ENCODE measurements at places on chromosomes 3 and 15. TPM values are rescaled to one million over a fixed set of nuclear protein-coding genes. Genes with fewer than 3 reads are reported as not detected.

GRCh38 chr3:27630885-27631284 is 91.2 kb downstream of the EOMES start:
- DNase-seq, result no peak

GRCh38 chr3:184506561-184506991 is 55.0 kb upstream of the EPHB3 start:
- DNase-seq, result no peak

GRCh38 chr3:189186101-189186500 is 14.3 kb downstream of the TPRG1 start:
- no peak for DNase-seq

DNA sequence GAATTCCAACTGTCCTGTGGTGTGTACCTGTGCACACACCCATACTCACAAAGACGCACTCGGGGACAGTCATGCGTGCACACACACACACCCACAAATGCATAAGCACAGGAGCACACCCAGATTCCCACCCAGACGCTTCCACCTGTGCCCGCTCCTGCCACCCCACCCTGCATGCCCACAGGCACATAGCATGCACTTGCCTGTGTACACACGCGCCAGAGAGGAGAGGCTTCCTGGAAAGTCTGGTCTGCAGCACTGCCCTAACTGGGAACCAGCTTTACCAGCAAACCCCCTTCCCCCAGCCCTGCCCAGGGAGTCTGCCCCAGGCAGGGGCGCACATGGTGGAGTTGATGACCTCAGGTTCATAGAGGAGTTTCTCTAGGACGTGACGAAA is 246.2 kb downstream of the UACA start:
- no peak for DNase-seq

GPX1 gene
- 157 TPM for total RNA-seq

TMCO5A gene
- not detected for total RNA-seq

GRCh38 chr3:13507570-13508339 is 27.6 kb downstream of the HDAC11 start:
- DNase-seq, result peak; percentile 70

SAXO2 gene
- 0.88 TPM for total RNA-seq

DNA sequence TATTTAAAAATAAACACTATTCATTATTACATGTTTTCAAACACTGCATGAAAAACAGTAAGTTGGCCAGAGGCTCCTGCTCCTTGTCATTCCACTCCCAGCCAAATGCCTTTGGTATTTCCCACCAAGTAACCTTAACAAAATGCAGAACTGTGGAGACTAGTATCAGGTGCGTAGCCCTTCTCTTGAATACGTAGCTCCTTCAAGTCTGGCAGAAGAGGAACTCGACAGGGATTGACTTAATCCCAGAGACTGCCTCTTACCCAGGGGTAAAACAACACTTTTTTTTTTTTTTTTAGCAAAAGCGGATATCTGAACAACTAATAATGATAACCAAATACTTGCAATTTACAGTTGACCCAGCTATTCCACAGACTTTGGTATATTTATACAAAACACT is 738 bp downstream of the COMMD2 start:
- no peak for DNase-seq

CD96 gene
- total RNA-seq, result 0.14 TPM

DNA sequence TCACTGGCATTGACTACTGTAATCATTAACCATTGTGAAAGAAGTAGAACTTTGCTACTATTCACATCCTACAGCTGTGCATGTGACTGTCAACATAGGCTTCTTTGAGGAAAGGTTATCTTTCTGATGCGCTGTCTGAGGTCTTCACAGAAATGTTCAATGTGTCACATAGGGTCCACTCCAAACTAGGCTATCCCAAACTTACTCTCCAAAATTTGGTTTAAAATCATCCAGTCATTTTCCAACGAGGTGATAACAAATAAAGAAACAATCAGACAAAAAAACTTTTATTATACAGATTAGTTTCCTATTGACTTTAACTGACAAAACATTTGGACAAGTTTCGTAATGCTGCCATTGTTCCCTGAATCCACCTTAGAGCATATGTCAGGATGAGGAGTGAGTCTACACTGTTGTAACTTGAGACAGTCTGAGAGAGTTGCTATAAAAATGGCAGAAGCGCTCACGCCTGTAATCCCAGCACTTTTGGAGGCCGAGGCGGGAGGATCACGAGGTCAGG is 511.6 kb downstream of the PLOD2 start:
- DNase-seq, result no peak

DNA sequence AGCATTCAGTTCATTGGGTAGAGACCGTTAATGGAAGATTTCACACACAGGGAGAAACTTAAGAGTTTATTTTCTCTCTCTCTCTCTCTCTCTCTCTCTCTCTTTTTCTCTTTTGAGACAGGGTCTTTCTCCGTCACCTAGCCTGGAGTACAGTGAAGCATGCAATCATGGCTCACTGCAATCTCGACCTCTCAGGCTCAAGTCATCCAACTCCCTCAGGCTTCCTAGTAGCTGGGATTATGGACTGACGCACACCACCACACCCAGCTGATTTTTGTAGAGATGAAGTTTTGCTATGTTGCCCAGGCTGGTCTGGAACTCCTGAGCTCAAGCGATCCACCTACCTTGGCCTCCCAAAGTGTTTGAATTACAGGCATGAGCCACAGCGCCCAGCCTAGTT is 1.6 kb downstream of the WDR72 start:
- no peak for DNase-seq

TMOD2 gene
- total RNA-seq, result 6.8 TPM

DNA sequence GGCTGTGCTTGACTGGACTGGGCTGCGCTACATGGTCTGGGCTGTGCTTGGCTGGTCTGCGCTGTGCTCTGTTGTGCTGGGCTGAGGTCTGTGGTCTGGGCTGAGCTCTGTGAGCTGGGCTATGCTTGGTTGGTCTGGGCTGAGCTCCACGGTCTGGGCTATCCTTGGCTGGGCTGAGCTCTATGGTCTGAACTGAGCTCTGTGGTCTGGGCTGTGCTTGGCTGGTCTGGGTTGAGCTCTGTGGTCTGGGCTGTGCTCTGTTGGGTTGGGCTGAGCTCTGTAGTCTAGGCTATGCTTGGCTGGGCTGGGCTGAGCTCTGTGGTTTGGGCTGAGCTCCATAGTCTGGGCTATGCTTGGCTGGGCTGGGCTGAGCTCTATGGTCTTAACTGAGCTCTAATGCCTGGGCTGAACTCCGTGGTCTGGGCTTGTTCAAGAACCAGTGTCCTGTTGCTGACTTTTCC is 92.0 kb downstream of the PLXNA1 start:
- no peak for DNase-seq

DNA sequence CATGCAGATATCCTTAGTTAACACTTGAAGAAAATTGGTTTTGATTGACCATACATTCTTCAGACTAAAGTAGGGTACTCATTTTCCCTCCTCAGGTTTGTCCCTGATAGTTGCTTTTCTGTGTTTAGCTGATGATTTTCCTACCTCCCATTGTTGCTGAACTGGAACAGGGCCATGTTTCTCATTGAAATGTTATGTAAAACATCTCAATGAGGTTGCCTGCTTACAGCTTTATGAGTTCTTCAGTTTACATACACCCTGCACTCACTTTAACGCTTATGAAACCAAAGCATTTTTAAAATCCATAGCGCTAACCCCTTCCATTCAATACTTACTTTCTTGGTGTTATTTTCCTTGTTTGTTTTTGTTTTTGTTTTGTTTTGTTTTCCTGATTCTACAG is 61.9 kb downstream of the HMG20A start:
- no peak for DNase-seq

- DNase-seq, result peak; percentile 30
Observed at GRCh38 chr15:67172172-67172571, 82.3 kb downstream of the AAGAB start.

WDR93 gene
- 0.19 TPM for total RNA-seq

- DNase-seq, result no peak
Observed at GRCh38 chr3:124570232-124570631, 160.0 kb upstream of the UMPS start.

GRCh38 chr15:65409036-65409631 is 13.6 kb downstream of the IGDCC4 start:
- DNase-seq, result peak; percentile 1

GRCh38 chr3:192275741-192276355 is 451.5 kb downstream of the FGF12 start:
- no peak for DNase-seq

DNA sequence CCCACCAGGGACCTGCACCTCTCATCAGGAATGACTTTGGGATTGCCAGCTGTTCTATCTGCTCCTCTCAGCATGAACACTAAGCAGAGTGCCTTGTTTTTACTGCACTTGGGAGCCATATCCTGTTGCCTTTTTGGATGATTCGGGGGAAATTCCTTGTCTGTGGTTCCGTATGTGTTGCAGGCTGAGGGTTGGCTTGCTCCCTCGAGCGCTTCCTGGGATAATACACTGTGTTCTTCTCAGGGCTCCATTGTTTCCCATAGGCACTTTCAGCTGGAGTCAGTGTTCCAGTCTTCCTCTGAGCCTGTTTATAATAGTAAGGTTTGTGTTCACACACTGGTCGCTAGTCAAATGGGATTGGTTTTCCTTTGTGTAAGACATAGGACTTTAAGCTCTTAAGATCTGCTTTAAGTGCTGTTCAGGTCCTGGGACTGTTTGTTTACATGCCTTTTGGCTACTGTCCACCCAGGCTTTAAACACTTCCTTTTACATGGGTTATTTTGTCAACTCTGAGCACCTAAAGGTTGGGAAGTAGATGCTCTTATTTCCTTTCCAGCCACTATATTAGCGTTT is 23.4 kb downstream of the BOC start:
- DNase-seq, result no peak

CA12 gene
- 24.6 TPM for total RNA-seq

DNA sequence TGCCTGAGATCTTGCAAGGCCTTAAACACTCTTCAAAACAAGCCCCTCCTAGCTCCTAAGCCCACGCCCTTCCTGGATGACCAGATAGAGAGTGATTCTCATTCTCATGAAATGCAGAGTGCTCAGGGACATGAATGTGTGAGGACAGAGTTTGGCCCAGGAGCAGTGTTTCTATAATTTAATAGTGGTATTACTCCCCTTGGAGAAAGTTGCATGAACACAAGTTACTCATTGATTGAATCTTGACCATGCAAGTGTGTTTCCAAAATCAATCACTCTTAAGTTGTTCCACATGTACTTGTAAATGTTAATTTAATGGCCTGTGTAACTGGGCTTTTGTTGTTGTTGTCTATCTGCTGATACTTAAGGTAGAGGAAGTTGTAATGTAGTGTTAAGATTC is 181.6 kb downstream of the ADAMTSL3 start:
- no peak for DNase-seq

- DNase-seq, result no peak
Observed at GRCh38 chr3:113249111-113249510, 37.8 kb downstream of the BOC start.

DNA sequence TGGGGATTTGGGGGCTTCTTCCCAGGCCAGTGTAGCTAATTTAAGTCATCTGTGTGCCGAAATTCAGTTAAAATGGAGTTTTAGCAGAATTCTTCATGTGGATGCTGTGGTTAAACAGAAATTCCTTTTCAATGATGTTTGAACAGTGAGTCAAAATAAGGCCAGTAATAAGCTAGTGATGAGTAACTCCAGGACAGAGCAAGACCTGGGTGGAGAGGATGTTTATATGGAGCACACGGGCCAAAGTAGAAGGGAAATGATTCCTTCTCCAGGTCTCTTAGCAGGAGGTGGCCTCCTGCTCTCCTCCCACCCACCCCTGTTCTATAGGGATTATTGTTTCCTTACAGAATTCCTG is 31.9 kb upstream of the UACA start:
- DNase-seq, result no peak

DNA sequence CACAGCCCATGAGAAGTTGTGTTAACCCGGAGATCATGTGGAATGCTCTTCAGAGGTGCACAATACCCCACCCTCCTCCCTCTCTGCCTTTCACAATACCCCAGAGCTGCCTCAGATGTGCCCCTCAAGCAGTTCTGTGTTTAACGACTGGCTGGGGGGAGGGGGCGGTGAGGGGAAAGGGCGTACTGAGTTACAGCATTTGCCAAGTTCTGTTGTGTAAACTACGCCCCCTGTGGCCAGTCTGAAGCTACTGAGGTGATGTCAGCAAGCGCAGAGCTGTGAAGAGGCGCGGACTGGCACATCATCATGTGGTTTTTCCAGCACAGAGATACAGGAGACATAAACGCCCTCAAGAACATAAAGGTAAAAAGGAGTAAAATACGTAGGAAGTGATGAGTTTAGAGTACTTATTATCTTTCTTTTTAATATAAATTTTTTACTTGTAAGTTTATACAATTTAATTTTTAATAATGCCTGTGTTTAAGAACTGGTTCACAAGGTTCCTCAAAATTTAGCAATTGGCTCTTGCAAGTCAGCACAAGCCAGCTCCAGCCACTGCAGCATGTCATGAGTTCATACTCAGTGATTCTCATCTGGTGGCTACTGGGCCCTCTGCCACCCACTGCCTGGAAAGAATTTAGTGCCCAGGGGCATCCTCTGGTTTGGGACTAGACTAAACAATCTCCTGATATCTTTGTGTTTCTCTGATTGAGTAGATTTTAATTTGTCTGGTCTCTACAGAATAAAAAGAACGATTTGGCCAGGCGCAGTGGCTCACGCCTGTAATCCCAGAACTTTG is 1.7 kb downstream of the EPB42 start:
- DNase-seq, result no peak

- DNase-seq, result no peak
Observed at GRCh38 chr3:23567917-23568316, 237.8 kb upstream of the UBE2E1 start.

CCDC33 gene
- not detected for total RNA-seq

TGM4 gene
- not detected for total RNA-seq

GOLGA8G gene
- total RNA-seq, result 0.08 TPM

DNA sequence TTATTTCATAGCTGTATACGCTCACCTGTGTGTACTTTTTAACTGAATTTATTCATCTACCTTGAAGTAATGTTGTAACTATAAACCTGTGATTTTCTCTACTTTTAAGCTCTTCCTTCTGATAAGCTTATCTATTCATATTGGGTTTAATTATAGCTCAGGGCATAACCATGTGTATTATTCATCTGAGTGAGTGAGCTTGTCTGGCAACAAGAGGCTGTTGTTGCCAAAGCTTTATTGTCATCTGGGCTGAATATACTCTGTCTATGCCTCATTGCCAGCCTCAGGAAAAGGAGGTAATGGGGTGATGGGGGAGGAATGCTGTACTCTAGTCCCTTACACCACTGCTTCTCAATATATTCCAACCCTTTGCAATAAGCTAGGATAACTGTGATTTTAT is 292.4 kb downstream of the UBE2E2 start:
- DNase-seq, result no peak

GRCh38 chr3:42546691-42547213 is 35.0 kb downstream of the SEC22C start:
- no peak for DNase-seq

- no peak for DNase-seq
Observed at GRCh38 chr15:39511916-39512260, 69.0 kb upstream of the THBS1 start.

- no peak for DNase-seq
Observed at GRCh38 chr15:45594835-45595530, 7.8 kb downstream of the BLOC1S6 start.

GABRR3 gene
- not detected for total RNA-seq

- no peak for DNase-seq
Observed at GRCh38 chr3:99236576-99236975, 335.1 kb upstream of the DCBLD2 start.

GRCh38 chr15:50077651-50078050 is 41.4 kb downstream of the ATP8B4 start:
- no peak for DNase-seq

- no peak for DNase-seq
Observed at GRCh38 chr3:84904816-84905555, 53.8 kb upstream of the CADM2 start.

- DNase-seq, result peak; percentile 94
Observed at GRCh38 chr3:4980229-4981203, 1.3 kb downstream of the BHLHE40 start.
